Progenitor cell of endocrine pancreas (in vitro differentiated cells): ENCODE measurements at places on chromosomes 2 and 18. TPM values are rescaled to one million over a fixed set of nuclear protein-coding genes. Genes with fewer than 3 reads are reported as not detected.

DNA sequence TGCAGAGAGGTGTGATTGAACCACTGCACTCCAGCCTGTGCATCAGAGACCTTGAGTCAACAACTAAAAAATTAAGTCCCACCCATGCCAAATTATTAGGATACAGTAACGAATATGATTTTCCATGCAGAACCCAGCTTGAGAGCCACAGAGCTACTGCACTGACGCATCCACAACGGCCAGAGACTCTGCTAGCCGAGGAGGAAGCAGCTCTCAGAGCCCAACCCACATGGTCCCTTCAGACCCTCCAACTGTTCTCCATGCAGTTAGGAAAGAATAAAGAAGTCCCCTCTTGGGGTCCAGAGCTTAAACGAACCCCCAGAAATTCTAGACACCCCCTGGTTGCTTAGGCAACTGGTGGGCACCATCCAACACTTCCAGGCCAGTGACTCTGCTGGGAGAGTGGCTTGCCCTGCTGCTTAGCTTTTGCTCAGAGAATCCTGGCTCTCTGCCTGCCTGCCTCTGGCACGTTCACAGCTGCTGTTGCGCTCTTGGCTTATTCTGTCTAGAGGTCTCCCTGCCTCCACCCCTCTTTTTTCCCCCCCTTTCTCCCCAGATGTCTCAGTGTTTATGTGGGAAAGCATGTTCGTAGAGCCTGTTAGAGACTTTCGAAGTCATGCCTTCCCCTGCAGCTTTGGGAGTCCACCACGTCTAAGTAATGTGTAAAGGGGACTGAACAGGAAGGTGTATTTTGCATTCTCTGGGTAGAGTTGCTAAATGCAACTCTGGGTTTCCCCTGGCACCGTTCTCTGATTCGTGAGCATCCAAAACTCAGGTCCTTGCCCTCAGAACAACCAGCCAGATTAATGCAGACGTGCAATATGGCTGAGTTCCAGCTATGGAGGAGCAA lies 26.0 kb upstream of the SP3 start:
- no peak overlapping the region for H3K4me3 ChIP-seq
- H3K36me3 ChIP-seq: no peaks in the 10 kb centered on the region
- H3K27me3 ChIP-seq: peaks cover 34% of the 10 kb centered on the region
- DNase-seq: no peak

DNA sequence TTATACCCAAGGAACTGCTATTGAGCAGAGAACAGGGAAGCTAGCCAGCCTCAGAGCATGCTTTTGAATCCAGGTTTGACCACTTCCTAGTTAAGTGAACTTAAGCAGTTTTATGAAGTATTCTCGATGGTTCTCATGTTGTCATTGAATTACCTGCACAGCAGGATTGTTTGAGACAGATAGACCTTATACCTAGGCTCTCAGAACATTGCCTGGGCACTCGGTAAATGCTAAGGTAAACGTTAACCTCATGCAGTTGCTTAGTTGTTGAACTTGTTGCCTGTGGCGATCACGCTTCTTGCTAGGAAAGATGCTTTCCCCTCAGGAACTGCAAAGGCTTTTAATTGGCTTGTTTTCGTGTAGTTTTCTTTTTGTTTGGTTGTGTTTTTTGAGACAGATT lies 34.0 kb upstream of the CHMP1B start:
- H3K4me1 ChIP-seq: peaks cover 2% of the 10 kb centered on the region
- no peak for DNase-seq
- no peak overlapping the region for H3K4me3 ChIP-seq
- no peaks in the 10 kb centered on the region for H3K36me3 ChIP-seq
- no peaks in the 10 kb centered on the region for H3K27me3 ChIP-seq

The SEMA4F gene
- 11.5 and 13.4 TPM in 2 replicates for total RNA-seq

DNA sequence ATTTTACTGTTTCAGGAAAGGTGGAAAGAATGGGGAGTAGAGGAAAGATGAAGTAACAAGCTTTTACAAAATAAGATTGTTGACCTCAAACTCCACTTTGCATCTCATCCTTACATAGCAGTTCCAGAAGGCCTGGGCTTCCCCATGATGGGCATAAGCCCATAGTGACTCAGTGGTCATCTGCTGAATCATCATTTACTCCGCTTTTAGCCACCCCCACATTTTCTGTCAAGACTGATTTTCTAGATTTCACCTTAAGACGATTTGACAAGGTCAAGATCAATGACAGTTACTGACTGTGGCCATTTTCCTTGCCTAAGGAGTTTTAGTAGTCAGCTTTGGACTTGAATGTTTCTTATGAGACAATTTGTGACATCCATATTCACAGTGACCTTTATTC lies 49.4 kb downstream of the PLEKHM3 start:
- H3K27me3 ChIP-seq: no peaks in the 10 kb centered on the region
- peaks cover 30% of the 10 kb centered on the region for H3K4me1 ChIP-seq
- H3K4me3 ChIP-seq: no peak overlapping the region
- DNase-seq: no peak
- peaks cover 4% of the 10 kb centered on the region for H3K36me3 ChIP-seq

The EPG5 gene
- total RNA-seq: 35.3 and 38.3 TPM in 2 replicates

DNA sequence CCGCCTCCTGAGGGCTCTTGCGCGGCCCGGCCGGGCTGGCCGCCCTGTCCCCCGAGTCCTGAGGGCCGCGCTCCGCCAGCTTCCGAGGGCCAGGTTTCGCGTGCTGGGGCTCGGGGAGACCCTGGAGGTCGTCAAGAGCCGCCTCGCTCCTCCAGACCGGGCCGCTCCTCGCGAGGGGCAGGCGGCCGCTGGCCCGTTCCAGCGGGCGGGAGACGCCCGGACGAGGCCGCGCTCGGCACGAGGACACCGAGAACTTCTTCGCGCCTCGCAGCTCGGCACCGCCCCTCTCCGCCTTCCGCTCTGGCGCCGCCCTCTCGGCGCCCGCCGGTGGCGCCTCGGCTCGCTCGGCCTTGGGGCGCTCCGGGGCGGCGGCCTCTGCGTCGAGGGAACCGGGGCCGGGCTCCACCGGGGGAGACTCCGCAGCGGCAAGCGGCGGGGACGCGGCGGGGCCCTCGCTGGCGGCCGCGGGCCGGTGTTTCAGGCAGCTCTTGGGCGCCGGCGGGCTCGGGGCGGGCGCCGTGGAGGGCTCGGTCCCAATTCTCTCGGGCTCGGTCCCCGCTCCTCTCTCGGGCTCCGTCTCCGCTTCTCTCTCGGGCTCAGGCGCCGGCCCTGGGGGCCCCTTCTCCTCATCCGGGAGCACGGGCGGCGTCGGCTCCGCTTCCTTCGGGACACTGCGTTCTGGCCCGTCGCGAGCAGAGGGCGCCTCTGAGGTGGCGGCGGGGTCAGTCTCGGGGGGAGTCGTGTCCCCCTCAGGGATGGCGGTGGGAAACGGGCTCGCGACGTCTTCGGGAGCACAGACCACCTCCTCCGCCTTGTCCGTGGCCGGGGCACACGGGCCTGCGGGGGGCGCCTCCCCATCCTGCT lies 91.6 kb upstream of the MGAT4A start:
- H3K27ac ChIP-seq: no peak overlapping the region
- peak; percentile 44 for DNase-seq
- H3K4me1 ChIP-seq: peaks cover 2% of the 10 kb centered on the region

The LIPG gene
- total RNA-seq: 34.1 and 34.4 TPM in 2 replicates
